Endodermal cell (in vitro differentiated cells): ENCODE measurements at places on chromosomes 3 and 15.

DNA sequence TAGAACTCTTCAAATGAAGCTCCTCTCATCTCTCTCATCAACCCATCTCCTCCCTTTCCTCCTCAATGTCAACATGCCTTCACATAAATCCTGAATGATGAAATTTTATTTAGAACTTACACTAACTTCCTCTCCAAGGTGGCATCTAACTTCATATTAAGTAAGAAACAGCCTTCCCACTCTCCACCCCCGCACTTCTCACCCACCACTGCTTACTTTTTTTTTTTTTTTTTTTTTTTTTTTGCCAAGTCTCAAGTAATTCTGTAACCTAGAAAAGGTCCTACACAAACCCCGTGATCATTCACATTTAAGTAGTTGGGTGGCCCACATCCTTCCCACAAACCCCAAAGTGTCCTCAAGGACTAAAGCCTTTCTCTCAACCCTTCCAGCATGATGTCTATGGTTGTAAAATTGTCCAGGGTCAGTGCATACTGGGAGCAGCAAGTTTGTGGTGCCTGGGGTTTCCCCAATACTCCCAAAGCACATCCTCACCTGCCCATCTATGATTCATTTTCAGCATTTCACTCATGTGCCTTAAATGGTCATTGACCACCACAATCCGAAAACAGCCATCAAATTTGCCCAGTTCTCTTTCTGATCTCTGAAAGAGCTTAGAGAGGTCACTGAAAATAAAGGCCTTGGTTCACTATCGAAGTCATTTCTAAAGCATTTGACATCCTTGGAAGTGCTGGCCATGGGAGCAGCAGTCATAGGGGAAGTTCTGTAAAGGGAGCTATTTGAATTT, 47.2 kb downstream of the CD86 start:
- DNase-seq, result no peak

DNA sequence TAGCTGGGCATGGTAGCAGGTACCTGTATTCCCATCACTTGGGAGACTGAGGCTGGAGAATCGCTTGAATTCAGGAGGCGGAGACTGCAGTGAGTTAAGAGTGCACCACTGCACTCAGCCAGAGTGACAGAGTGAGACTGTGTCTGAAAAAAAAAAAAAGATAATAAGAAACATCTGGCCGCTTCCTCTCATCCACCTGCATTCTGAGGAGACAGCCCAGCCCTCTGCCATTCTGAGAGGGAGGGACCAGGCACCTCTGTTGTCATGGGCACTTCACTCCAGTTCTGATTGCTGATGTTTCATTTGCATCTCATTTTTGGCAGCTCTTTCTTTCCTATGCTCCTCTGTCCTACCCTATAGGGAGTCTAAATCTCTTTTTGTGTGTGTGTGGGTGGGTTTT, 36.4 kb upstream of the GSK3B start:
- no peak for DNase-seq

GRCh38 chr15:77107531-77108355, 36.8 kb upstream of the TSPAN3 start:
- peak; percentile 90 for DNase-seq

- DNase-seq, result no peak
Observed at GRCh38 chr3:72818905-72819304, 29.3 kb downstream of the SHQ1 start.

DNA sequence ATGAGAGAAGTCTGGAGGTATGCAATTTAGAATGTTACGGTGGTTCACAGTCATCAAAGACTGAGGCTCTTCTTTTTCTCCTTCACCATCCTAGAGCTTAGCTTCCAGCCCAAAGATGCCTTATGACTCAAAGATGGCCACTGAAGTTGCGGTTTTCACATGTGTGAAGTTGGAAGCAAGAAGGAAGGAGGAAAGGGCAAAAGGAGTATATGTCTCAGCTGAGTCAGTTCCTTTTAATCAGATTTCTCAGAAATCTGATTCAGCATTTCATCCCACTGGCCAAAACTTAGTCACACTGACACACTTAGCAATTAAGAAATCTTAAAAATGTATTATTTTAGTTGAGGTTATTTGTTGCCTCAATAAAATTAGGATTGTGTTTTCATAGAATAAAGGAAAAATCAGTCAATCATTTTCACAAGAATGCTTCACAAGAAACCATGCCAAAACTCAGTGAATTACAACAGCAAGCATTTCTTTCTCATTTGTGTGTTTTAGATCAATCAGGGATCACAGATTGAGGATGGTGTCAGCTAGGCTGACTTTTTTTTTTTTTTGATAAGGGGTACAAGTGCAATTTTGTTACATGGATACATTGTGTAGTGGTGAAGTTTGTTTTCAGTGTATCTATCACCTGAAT, 211.1 kb upstream of the GADL1 start:
- DNase-seq, result no peak

DNA sequence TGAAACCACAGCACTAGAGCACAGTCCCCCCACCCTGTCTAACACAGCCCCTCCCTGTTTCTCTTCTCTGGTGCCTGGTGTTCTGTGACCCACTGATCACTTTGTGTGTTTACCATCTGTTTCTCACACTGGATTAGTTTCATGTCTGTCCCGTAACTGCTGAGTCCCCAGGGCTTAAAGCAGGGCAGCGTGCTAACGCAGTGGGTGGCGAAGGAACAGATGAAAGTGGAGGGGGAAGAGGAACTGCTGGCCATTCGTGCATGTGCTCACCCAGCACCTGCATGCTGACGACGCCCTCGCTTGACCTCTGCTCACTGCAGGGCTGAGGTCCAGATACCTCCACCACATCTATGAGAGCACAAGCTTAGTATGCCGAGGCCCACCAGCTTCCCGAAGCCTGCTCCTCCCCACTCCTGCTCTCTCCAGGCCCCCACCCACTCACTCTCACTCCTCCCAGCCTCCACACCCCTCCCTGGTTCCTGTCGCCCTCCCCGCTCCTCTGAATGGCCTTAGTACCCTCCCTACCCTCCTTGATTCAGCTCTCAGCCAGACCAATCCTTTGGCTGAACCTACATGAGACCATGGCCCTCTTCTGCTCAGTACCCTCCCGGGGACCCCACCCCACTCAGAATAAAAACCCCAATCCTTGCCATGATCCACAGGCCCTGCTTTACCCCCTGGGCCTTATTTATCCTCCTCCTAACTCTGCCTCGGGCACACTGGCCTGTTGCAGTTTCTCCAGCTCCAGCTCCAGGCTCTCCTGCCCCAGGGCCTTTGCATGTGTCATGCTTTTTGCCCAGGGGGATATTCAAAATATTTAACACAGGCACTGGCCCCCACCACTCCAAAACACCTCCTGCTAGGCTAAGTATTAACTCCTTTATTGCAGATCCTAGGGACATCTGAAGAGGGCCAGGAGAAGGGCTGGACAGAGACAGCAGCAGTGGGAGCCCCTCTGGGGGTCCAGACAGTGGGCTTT, 15.1 kb upstream of the IQSEC1 start:
- DNase-seq, result no peak

DNA sequence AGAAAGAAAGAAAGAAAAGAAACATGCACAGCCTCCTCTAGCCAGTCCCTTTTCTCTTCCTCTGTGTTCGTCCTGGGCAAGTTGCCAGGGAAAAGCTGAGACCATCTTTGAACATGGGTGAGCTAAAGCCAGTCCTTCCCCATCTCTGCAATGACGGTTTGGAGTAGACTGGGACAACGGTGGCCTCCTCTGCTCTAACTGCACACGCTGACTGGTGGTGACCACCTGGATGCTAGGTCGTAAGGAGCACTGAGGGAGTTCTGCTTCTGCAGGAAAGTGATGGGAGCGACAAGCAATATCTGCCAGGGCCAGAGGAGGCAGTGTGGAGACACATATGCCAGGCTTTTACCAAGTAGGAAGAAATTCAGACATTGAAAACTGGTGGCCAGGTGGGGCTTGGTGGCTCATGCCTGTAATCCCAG, 111.7 kb downstream of the NUP210 start:
- peak; percentile 93 for DNase-seq

DNA sequence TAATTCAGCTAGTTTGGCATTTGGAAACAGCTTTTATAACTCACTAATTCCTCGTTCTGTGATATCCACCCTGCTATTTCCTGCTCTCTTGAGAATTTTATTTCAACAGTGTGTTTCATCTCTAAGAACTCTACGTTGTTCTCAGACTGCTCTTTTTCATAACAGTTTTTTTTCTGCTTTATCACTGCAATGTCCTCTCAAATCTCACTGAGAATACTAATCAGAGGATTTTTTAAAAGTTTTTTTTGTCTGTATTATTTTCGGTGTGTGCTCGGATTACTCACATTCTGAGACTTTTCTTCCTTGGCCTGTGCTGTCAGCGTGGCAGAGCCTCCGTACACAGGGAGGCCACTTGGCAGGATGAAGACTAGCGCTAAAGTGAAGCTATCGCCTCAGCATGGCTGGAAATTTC, 59.4 kb upstream of the NEO1 start:
- DNase-seq, result no peak

GRCh38 chr3:24264748-24265158, 229.9 kb downstream of the THRB start:
- DNase-seq, result no peak

DNA sequence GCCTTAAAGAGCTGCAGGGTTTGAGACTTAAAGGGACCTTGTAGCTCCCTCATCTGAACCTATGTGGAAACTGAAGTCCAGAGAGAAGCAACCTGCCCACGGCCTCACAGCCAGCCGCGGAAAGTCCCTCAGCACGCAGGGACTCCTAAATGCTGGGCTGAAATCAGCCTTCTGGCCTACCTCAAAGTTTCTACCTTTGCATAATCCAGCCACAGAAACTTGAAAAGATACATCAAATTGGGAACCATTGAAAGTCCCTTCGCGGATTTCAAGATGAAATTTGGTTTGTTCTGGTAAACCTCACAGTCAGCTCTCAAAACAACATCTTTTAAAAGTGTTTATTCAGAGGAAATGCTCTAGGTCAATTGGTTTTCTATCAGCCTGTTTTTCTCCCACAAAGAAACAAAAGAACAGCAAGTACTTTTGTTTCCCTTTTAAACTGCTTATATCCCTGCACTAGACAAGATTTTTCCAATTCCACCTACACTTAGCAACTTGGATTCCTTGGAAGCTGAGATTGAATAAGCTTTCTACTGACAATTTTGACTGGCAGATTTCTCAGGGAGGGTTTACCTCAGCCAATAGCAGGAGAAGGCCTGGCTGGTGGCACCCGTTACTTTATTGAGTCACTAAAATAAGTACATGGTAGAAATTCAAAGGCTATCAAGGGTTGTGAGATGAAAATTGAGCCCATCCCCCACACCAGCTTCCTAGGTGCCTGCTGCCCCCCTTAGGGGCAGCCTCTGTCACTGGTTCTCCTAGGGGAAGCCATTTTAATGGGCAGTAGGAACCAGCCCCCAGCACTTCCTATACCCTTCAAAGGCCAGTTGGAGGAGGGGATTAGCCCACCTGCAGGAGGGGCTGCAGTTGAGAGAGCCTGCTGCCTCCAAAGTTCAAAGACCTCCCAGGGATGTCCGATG, 171.2 kb downstream of the ADAMTS17 start:
- peak; percentile 25 for DNase-seq

GRCh38 chr3:149618151-149619123, 39.4 kb downstream of the WWTR1 start:
- peak; percentile 83 for DNase-seq

DNA sequence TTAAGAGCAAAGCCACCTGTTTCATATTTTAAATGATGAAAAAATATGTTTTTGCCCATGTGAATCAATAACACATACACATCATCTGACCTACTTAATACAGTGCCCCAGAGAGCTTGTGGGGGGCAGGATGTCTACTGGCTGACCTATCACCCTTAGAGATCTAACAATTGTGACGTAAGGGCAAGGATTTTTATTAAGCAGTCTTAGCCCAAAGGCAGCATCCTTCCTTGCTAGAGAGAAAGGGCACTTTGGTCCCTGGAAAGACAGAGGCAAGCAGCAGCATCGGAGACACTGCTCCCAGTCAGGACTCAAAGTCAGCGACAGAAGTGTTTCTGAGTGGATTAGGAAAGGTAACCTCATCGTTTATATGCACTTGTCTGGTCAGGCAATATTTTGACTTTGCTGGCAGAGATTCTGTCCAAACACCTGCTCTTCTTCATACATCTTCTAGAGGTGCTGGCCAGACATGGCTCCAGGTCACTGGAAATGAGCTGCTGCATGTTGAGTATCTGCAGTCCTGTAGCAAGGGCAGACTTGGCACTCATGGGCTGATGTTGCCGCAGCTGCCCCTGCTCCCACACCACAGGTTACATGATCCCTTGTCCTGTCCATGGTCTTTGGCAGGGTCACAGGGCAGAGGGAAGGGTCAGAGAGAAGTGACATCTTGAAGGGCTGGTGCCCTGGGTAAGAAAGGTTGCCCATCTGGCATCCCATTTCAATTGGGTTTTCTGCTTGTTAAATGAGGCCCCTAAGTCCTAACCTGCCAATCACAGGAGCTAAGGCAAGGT, 1.8 kb downstream of the CXCR6 start:
- no peak for DNase-seq

DNA sequence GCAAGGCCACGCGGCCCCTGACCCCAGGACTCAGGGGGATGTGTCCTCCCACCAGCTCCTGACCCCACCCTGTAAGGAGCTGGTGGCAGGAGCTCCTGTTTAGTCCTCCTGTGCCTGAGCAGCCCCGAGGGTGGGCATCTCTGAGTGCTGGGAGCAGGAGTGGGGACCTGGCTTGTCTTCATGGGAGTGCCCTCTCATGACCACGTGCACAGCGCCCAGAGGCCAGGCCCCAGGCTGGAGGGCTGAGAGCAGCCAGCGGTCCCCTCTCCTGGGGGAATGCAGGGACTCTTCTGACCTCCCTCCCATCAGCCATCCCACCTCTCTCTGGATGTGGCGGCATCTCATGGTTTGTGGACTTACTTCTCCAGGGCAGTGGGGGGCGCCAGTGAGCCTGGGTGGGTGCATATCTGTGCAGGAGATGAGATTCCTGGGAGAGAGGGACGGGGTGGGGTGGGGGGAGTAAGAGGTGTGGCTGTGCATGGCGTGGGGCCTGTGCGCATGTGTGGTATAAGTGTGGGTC, 205.6 kb downstream of the TBC1D2B start:
- peak; percentile 77 for DNase-seq

- no peak for DNase-seq
Observed at GRCh38 chr15:71386448-71387236, 271.4 kb downstream of the THSD4 start.

- DNase-seq, result no peak
Observed at GRCh38 chr3:89521328-89521727, 413.9 kb downstream of the EPHA3 start.
